Trophoblast cell (in vitro differentiated cells and primary cell): ENCODE measurements at places on chromosomes 1 and 21.

DNA sequence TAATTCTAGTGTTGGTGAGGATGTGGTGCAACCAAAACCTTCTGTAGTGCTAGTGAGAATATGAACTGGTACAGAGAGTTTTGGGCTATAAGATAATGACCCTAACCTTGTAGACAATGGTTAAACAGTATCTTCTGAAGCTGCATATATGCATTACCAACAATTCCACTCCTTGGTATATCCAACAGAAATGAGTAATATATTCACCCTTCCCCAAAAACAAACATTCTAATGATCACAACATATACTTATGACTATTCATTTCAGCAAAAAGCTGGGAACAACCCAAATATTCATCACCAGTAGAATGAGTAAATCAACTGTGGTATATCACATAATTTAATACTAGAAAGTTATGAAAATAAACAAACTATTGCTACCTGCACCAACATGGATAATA is 39.6 kb upstream of the DPYD start:
- DNase-seq = no peak

- no peak for DNase-seq
Measured at GRCh38 chr1:173353350-173353749, 123.8 kb upstream of the PRDX6 start.

GRCh38 chr1:186463926-186464325 is 3.0 kb upstream of the PDC start:
- no peak for DNase-seq

DNA sequence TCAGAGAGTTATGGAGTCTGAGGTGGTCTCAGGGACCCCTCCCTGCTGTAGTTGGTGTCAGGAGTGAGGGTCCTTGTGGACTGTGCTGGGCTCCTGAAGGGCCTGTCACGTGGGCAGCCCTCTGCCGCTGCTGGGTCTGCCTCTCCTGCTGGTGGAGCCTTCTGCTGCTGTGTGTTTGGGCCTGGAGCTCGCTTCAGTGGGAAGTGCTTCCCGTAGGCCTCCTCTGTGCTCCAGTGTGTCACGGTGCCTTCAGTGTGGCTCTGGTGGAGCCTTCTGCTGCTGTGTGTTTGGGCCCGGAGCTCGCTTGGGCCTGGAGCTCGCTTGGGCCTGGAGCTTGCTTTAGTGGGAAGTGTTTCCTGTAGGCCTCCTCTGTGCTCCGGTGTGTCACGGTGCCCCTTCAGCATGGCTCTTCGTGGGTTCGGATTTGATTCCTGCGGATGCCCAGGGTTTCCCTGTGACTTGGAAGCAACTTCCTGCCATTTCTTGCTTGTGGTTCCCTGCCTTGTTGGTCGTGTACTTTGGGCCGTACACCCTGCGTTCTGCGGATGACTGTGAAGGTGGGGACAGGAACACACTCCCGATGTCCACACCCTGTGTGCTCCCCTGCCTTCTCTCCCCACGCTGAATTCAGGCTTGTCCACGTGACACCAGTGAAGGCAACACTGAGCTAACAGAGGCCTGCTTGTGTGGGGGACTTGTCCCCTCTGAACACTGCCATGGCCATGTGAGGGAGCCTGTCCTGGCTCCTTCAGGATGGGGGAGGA is 19.5 kb downstream of the C1orf174 start:
- no peak for DNase-seq

DNA sequence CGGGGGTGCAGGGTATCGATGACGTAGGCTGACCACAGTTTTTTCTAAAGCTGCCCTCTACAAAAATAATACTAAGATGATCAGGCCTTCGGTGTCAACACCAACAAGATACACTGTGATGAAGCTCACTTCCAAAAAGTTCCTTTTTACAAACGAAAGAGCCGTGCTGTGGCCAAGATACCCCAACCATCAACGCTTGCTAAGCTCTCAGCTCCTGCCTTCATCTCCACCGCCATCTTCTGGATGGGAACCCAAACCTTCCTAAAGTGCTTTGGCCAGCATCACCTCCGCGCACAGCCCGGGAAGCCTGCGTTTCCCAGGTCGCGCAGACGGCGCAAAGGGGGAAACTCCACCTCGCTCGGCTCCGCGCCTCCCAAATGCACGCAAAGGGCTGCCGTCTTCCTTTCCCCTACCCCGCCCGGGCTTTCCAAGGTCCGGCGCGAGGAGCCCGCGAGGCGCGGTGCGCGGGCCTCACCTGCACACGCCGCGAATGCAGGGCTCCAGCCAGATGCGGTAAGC is 541 bp downstream of the USP48 start:
- DNase-seq = no peak
